GM12891 (cell line): ENCODE measurements at places on chromosomes 12 and 14.

GRCh38 chr12:84741692-84742091, 170.9 kb downstream of the SLC6A15 start:
- no peak for DNase-seq

DNA sequence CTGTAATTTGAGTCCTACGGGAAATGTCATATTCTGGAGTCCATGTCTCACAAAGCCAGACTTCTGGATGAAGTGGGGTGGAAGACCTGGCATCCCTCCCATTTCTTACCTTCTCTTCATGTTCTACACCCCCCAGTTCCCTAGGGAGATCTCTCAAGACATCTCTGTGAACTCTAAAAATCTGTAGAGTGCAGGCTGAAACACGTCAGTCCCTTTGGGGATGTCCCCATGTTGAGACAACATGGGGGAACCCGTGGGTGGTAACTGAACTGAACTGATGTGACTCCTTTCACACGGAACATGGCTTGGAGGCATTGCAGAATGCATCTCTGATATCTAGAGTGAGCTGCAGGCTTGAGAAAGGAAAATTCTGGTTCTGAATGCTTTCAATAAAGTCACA, 15.2 kb downstream of the SERPINA12 start:
- no peak for DNase-seq

DNA sequence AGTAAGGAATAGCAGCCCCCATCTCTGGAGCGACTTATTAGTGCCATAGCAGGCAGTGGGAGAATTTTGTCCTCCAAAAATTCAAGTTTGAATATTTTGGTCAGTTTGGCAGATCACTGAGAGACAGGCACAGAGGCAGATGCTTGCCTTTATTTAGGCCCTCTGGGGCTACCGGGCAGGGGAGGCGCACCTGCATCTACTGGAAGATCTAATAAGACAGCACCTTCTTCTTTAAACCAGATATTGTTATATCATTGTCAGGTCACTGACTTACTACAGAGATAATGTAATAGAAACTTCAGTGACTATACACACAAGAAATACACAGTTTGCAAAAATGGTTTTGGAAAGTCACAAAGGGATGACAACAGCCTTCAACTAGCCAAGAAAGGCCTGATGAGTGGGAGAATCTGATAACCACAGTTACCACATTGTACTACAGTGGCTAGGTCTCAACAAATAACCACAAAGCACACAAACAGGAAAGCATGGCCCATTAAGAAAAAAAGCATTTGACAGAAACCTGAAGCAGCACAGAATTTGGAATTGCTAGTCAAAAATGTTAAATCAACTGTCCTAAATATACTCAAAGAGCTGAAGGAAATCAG, 56.8 kb downstream of the CDK17 start:
- DNase-seq = no peak

GRCh38 chr14:67970923-67971322, 151.3 kb downstream of the RAD51B start:
- DNase-seq = no peak

GRCh38 chr12:69070319-69071090, 137.5 kb upstream of the CPM start:
- DNase-seq = peak; percentile 26

GRCh38 chr12:49641748-49642369, 18.5 kb downstream of the PRPF40B start:
- no peak for DNase-seq

DNA sequence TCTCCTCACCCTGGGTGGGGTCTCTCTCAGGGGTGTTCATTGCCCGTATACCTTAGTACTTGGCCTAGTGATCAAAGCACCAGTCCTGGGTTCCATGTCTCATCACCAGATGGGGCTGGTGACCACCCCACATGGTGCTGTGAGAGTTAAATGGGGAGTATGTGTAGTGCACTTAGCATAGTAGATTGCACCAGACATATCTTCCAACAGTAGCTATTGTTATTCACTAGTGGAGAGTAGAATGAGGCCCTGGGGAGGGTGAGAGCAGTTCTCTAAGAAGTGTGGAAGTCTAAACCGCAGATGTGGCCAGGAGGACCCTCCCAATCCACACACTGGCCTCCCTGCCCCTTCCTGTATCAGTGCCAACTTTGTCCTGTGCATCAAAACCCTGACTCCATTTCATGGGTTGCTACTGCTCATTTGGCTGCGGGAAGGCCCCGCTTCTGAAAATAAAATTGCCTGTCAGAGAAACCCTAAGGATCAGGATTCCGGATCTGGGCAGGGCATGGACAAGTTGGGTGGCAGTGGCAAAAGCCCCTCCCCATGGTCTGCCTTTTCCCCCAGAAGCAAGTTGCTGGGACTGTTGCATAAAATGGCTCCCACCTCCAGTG, 4.4 kb downstream of the CD9 start:
- no peak for DNase-seq

GRCh38 chr14:85387181-85387580, 142.8 kb upstream of the FLRT2 start:
- no peak for DNase-seq

GRCh38 chr12:2537868-2538541, 256.8 kb upstream of the FKBP4 start:
- no peak for DNase-seq

DNA sequence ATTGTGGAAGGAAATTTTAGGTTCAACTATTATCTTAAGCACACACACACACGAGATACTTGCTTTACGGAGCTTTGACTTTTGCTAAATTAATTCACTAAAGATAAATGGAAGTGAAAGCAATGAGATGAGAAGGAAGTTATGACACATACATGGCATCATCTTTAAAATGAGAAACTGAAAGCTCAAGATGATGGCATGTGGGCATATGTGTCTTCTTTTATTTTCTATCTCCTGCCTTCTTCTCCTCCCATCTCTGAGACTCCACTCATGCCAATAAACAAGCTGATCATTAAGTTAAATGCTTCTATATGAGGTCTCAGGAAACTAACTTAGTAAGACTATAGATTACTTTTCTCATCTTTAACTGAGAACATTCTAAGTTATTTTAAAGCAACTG, 216.7 kb downstream of the MED13L start:
- DNase-seq = peak; percentile 13

DNA sequence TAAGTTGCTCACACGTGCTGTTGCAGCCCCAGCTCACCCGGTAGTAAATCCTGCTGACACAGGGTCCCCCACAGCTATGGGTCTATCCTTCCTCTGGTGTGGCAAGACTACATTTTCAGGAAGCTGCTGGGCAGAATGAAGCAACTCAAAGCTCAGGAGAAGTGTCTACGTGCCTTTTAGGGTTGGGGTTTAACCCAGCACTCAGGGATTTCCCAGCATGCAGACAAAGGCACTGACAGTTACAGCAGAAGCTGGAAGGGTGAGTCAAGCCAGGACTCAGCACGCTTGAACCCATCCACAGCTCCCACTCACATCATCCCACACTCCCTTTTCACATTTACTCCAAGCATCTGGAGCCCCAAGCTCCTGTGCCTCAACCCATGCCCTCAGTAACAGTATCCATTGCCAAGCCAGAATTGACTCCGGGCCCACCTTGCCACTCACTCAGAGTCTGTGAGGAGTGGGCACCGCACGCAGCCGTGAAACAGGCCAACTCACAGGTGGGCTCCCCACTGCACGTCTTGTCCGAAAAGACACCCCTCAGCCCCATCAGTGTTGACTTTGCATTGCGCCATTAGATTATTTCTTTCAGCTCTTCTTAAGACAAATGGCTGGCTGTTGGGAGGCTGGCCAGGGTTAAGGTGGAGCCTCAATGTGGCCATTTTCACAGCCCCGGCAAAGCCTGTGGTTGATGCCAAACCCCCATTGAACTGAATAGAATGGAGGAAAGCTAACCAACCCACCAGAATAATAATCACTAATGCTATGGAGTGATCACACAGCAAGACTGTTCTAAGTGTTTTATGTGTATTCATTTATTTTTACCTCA, 59.6 kb downstream of the ZFP36L1 start:
- DNase-seq = no peak

DNA sequence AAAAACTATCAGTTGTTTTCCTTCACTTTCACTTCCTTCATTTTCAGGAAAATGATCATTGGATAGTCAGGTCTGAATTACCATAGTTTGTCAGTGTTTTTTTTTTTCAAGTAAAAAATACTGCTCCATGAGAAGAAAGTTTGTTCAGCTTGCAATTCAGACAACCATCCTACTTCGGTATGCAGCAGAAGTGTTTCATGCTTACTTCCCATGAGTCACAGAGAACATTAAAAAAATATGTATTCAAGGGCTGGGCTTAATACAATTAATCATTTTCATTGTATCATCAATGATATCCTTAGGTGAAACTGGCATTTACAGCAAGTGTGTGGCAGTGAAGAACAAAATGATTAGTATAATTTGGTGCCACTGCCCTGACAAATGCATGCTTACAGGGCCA, 21.6 kb downstream of the PYM1 start:
- DNase-seq = no peak
